Body of pancreas (tissue), 4 donors: ENCODE measurements at places on chromosomes 7 and 10.

- no peaks in the 10 kb centered on the region for H3K27me3 ChIP-seq
- no peaks in the 10 kb centered on the region for H3K36me3 ChIP-seq
- DNase-seq: no peak
- no peak overlapping the region for H3K27ac ChIP-seq
- no peak overlapping the region for H3K4me3 ChIP-seq
Measured at GRCh38 chr7:28811008-28811407, 147.1 kb downstream of the TRIL start.

DNA sequence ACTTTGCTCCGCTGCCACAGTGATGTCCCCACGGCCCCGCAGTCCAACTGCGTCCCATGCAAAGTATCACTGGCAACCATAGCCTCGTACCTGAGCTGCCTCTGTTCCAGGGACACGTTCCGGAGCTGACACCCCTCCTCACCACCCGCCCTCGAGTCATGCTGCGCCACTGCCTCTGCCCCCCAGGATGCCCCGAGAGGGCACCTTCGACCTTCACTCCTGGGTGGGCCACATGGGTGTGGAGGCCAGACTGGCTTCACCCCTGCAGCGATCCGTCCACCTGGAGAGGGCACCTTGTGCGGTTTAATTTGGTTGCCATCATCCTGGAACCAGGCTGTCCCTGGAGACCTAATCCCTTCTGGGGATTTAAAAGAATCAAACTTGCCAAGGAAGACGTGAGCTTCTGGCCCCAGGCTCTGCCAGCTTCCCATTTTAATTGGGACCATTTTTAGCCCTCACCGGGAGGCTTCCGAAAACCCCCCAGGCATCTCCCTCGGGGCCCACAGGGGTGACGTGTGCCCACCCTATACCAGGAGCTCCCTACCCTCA, 19.2 kb upstream of the TNRC18 start:
- no peak for DNase-seq
- no peaks in the 10 kb centered on the region for H3K36me3 ChIP-seq
- no peak overlapping the region for H3K4me3 ChIP-seq
- no peak overlapping the region for H3K27ac ChIP-seq

DNA sequence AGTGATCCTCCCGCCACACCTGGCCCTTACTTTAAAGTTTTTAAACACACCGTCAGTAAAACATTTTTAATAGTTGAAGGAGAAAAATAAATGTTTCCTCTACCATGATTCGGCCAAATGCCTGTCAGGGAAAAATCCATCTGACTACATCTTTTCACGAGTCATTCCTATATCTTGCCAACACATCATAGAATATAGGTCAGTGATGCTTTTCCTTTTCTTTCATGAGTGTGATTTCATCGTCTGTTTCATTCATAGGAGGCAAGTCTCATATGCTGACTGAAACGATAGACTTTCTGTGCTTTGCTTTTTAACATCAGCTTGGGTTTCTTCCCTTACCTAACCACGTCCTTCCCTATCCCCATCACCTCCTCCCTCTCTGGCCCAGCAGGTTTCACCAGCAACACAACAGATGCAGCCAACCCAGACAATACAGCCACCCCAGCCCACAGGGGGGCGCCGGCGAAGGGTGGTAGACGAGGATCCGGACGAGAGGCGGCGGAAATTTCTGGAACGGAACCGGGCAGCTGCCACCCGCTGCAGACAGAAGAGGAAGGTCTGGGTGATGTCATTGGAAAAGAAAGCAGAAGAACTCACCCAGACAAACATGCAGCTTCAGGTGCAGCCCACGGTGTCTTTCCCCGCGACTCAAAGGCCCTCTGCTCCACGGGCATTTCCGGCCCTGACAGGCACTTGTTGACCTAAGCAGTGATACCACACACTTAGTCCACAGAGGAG, 149.2 kb downstream of the TRIL start:
- DNase-seq: no peak
- H3K36me3 ChIP-seq: no peaks in the 10 kb centered on the region
- H3K27ac ChIP-seq: no peak overlapping the region
- H3K4me1 ChIP-seq: no peaks in the 10 kb centered on the region

DNA sequence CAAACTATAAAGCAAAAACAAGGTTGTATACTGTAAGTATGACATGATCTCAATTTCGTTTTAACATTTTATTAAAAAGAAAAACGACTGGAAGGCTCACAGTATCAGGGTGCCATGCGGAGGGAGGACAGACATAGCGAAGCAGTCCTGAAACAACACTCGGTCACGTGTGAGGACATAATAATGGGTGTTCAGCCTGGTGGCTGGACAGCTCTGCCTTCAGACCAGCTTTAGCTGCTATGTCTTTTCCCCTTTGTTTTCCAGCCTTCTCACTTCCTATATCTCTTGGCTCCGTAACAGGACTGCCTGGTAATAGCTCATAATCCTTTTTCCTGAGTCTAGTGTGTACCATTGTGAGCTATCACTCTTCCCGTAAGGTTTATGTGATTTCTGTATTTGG, 18.4 kb upstream of the KLF14 start:
- no peak overlapping the region for H3K4me3 ChIP-seq
- DNase-seq: no peak
- H3K4me1 ChIP-seq: no peaks in the 10 kb centered on the region
- H3K27me3 ChIP-seq: no peaks in the 10 kb centered on the region

- no peak overlapping the region for H3K27ac ChIP-seq
- no peaks in the 10 kb centered on the region for H3K27me3 ChIP-seq
- H3K4me3 ChIP-seq: no peak overlapping the region
- no peaks in the 10 kb centered on the region for H3K36me3 ChIP-seq
- DNase-seq: no peak
- peaks cover 22% of the 10 kb centered on the region for H3K4me1 ChIP-seq
Measured at GRCh38 chr10:121519901-121520493, 78.2 kb downstream of the FGFR2 start.

- H3K27ac ChIP-seq: no peak overlapping the region
- H3K36me3 ChIP-seq: no peaks in the 10 kb centered on the region
- no peak for DNase-seq
Measured at GRCh38 chr10:5076615-5077014, 17.6 kb upstream of the AKR1C3 start.

DNA sequence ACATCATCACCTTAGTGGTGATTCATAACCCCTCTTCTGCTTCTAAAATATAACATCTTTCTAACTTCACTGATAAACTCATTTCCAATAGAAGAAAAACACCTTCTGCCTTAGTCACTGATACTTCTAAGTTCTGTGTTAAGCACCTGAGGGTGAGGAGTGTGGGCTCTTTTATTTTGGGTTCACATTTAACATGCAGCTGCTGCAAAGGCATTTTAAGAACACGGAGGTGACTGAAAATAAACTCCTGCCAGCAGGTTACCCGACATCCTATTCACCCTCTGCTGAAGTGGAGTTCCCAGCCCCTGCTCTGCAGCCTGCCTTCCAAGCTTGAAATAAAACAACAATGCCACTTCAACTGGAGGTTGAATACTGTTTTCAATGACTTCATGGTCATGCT, 202.9 kb upstream of the PLXNA4 start:
- H3K4me3 ChIP-seq: no peak overlapping the region
- H3K27me3 ChIP-seq: no peaks in the 10 kb centered on the region
- H3K4me1 ChIP-seq: no peaks in the 10 kb centered on the region
- no peaks in the 10 kb centered on the region for H3K36me3 ChIP-seq
- no peak overlapping the region for H3K27ac ChIP-seq

- peaks cover 7% of the 10 kb centered on the region for H3K4me1 ChIP-seq
- peak within 1 kb of the TSS; percentile 69 for H3K27ac ChIP-seq
- H3K36me3 ChIP-seq: no peaks in the 10 kb centered on the region
- H3K27me3 ChIP-seq: no peaks in the 10 kb centered on the region
Measured at GRCh38 chr10:73110345-73110849, at the start of gene NUDT13. Gene NUDT13, plus strand, starts transcription at chr10:73110455. Its CDS starts 3,911 bp downstream, at chr10:73114366.

GRCh38 chr10:60430836-60431597, 41.3 kb upstream of the ANK3 start:
- no peak for DNase-seq
- no peaks in the 10 kb centered on the region for H3K36me3 ChIP-seq
- H3K4me1 ChIP-seq: no peaks in the 10 kb centered on the region
- no peak overlapping the region for H3K4me3 ChIP-seq
- no peak overlapping the region for H3K27ac ChIP-seq
- H3K27me3 ChIP-seq: no peaks in the 10 kb centered on the region

DNA sequence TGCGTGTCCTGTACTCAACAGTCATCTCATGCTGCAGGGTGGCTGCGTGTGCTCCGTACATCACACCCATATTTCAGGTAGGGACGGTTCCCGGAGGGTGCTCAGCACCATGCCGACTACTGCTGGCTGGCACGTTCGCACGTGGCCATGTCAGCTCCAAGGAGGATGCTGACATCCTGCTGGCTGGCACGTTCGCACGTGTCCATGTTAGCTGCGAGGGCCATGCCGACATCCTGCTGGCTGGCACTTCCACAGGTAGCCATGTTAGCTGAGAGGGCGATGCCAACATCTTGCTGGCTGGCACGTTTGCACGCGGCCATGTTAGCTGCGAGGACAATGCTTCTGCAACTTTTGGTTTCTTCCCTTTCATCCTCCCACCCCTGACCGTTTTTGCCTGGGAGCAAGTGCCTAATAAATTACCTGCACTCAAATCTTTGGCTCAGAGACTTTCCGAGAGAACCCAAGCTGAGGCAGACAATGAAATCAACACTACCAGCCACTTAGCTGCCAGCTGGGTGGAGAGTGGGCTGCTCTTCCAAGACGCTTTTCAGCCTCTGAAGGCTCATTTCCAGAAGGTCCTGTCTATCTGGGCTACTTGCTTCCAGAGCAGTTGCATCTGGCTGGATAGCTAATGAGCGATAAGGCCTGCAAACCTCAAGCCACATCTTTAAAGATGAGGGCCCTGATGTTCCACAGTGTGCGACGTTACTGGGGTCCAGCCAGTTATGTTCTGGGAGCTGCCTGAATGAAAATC, 104.6 kb downstream of the WDR37 start:
- H3K27ac ChIP-seq: no peak overlapping the region
- DNase-seq: no peak
- H3K36me3 ChIP-seq: no peaks in the 10 kb centered on the region
- no peaks in the 10 kb centered on the region for H3K4me1 ChIP-seq
- H3K27me3 ChIP-seq: no peaks in the 10 kb centered on the region

GRCh38 chr10:113104047-113104446, 154.0 kb downstream of the TCF7L2 start:
- no peak overlapping the region for H3K4me3 ChIP-seq
- H3K27me3 ChIP-seq: no peaks in the 10 kb centered on the region
- no peaks in the 10 kb centered on the region for H3K36me3 ChIP-seq
- H3K4me1 ChIP-seq: peaks cover 20% of the 10 kb centered on the region
- no peak for DNase-seq
- H3K27ac ChIP-seq: no peak overlapping the region

DNA sequence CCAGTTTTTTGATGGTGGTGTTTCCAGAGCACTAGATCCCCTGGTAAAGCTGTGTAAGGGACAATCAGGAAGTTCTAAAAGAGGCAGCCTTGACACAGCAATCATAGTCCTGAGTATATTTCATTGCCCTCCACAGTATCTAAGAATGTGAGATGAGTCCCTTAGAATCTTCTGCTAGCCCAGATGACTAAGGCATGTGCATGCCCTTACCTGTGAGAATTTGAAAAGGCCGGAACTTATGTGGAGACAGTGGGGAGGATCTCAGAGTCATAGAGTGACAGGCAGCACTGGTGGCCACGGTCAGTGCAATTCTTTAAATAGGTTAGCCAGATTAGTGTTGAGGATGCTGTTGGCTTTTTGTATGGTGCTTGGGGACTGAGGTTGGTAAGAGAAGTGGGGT, 361.4 kb upstream of the VSTM2A start:
- H3K27me3 ChIP-seq: no peaks in the 10 kb centered on the region
- no peaks in the 10 kb centered on the region for H3K36me3 ChIP-seq
- H3K4me3 ChIP-seq: no peak overlapping the region
- H3K27ac ChIP-seq: no peak overlapping the region
- no peaks in the 10 kb centered on the region for H3K4me1 ChIP-seq
- no peak for DNase-seq

DNA sequence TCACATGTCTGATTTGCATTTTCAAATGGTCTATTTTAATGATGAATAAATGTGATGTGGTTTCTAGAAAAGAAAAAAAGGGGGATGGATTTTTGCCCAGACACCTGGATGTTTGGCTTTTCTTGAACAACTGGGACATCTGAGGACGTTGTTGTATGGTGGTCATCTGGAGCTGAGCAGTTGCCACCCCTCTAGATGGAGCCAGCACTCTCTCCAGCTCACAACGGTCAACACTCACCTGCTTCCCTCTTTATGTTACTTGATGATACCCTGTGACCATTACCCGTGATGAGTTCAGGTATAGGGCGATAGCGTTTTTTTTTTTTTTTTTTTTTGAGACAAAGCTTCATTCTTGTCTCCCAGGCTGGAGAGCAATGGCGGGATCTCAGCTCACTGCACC, 30.1 kb upstream of the PAXIP1 start:
- H3K4me3 ChIP-seq: no peak overlapping the region
- no peaks in the 10 kb centered on the region for H3K4me1 ChIP-seq
- H3K27ac ChIP-seq: no peak overlapping the region

GRCh38 chr7:151251689-151252560, 3.4 kb upstream of the SMARCD3 start:
- H3K4me1 ChIP-seq: peaks cover 47% of the 10 kb centered on the region
- H3K4me3 ChIP-seq: no peak overlapping the region
- peak overlapping the region; percentile 62 for H3K27ac ChIP-seq
- H3K27me3 ChIP-seq: no peaks in the 10 kb centered on the region
- no peaks in the 10 kb centered on the region for H3K36me3 ChIP-seq
- peak; percentile 78 for DNase-seq

DNA sequence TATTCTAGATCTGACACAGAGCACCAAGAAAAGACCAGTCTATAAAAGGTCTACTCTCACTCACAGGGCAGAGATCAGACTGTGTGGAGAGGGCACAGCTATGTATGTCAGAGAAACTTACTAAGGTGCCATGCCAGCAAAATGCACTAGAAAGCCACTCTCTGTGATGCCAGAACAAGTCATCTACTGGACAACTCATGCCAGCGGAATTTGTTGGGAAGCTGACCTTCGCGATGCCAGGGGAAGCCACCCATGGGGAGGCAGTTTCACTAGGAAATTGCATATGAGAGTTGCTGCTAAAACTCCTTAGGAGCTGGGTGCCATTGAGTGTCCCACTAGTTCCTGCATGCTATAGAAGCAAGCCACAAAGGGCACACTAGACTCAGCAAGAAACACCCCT, 58.5 kb downstream of the MICU1 start:
- no peak for DNase-seq
- H3K27ac ChIP-seq: no peak overlapping the region
- no peak overlapping the region for H3K4me3 ChIP-seq
- H3K4me1 ChIP-seq: no peaks in the 10 kb centered on the region
- no peaks in the 10 kb centered on the region for H3K36me3 ChIP-seq
- H3K27me3 ChIP-seq: no peaks in the 10 kb centered on the region

GRCh38 chr10:18681971-18682411, 22.8 kb downstream of the ARL5B start:
- no peak overlapping the region for H3K27ac ChIP-seq
- no peaks in the 10 kb centered on the region for H3K36me3 ChIP-seq
- H3K27me3 ChIP-seq: no peaks in the 10 kb centered on the region
- no peak for DNase-seq
- H3K4me1 ChIP-seq: no peaks in the 10 kb centered on the region
- H3K4me3 ChIP-seq: no peak overlapping the region
